ENCODE measurements at places on chromosomes 16 and 17.

DNA sequence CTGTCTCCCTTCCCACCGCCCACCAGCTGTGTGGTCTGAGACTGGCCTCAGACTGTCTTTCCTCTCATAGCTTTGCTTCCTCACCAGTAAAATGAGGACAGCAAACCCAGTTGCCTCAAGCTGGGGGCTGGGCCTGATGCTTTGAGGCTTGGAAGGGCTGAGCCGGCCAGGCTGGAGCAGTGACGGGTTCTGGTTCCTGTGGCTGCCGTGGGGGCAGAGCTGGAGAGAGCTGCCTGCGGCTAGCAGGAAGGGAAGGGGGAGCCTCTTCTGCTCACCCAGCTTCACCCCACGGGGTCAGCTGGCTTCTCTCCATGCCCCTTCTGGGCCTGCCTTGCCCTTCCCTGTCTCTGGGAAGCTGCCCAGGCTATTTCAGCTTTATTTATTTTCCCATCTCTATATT is 23.7 kb downstream of the LASP1 start:
- no peak for DNase-seq

GRCh38 chr17:11406716-11407115 is 165.7 kb downstream of the SHISA6 start:
- no peak for DNase-seq

GRCh38 chr16:71895679-71896365 is 491 bp downstream of the IST1 start:
- DNase-seq, result no peak

DNA sequence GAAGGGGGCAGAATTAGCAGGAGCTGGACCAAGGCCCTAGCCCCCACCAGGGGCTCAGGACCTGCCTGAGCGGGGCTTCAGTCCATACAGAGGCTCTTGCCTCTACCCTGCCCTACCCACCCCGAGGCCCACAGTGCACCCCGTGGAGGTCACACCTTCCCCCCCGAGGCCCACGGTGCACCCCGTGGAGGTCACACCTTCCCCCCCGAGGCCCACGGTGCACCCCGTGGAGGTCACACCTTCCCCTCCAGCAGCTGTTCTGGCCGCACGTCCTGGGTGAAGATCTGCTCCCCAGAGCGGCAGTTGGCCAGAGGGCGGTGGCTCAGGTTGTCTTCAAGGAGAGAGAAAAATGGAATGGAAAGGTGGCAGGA is 11.4 kb downstream of the CASKIN2 start:
- DNase-seq, result no peak

DNA sequence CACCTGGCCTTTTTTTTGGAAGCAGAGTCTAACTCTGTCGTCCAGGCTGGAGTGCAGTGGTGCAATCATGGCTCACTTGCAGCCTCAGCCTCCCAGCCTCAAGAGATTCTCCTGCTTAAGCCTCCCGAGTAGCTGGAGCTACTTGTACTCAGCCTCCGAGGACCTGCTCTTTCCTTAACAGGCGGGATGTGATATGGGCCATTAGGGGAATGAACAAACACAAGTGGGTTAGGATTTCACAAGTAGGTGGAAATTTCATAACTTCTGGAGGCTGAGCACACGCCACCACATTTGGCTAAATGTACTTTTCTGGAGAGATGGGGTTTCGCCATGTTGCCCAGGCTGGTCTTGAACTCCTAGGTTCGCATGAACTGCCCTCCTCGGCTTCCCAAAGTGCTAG is 4.1 kb downstream of the PAM16 start:
- no peak for DNase-seq

DNA sequence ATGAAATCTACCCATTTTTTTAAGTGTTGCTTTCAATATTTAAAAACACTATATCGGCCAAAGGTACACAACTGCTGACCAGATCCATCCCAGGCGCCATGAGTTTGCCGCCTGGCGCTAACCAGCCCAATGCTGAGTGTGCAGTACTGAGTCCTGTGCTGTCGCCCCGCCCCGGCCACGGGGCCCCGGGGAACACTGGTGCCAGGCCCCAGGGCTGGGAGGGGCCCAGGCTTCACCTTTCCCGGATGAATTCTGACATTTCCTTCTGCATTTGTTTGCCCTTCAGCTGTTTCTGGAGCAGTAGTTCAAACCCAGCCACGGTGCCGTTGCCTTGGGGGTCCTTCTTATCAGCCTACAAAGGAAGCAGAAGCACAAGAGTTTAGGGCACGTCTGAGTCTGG is 37.8 kb upstream of the RCVRN start:
- no peak for DNase-seq

- DNase-seq, result no peak
Measured at GRCh38 chr16:46748775-46749705, 896 bp upstream of the MYLK3 start.

DNA sequence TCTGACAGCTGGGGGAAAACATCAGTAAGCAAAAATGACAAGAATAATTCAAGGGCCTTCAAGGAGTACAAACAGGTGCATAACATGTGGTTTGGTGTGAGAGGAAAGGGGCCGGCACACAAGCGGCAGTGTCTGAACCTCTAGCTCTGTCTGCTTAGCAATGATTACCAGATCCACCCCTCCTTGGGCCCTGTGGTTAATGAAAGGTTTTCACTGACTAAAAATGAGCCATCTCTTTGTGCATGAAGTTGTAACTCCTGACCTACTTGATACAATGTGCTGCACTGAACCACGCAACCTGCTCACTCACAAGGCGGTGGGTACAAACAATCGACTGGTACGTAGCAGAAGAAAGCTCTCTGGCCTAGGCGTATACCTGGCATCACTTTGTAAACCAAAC is 15.1 kb downstream of the FAM117A start:
- peak; percentile 46 for DNase-seq

- DNase-seq, result no peak
Measured at GRCh38 chr16:56758432-56758831, 28.5 kb downstream of the NUP93 start.

DNA sequence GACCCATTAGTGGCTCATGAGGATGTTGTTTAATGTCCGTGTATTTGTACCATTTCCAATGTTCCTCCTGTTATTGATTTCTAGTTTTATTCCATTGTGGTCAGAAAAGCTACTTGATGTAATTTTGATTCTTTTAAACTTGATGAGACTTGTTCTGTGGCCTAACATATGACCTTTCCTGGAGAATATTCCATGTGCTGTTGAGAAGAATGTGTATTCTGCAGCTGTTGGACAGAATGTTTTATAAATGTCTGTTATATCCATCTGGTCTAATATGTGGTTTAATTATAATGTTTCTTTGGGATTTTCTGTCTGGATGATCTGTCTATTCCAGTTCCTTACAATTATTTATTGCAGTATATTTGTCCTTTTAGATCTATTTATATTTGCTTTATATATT is 2.9 kb upstream of the ABCA10 start:
- DNase-seq, result no peak

- no peak for DNase-seq
Measured at GRCh38 chr17:78719630-78720298, 62.3 kb downstream of the CYTH1 start.

GRCh38 chr17:19787733-19788357 is 39.7 kb upstream of the ALDH3A1 start:
- no peak for DNase-seq

DNA sequence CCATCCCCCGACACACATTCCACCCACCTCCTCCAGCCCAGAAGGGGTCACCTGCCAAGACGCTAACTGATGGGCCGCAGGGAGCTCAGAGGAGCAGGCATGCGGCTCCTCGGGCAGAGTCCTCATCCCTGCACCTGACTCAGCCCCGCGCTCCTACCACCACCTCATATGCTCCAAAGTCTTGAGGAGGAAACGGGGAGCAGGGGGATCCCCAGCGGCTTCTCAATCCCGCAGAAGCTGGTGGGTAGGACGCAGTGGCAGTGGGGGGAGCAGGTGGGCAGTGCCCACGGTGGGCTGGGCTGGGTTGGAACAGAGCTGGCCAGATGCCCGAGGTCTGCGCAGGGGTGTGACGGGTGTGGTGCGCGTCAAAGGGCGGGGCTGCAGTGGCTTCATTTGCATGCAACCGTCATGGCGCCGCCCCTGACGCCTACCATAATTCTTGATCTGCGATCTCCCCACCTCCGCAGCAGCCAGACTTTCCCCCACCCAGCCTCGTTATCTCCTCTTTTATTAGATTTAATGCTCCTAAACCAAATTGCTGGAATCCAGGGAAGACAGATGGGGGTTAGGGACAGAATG is 39.0 kb upstream of the EMP2 start:
- no peak for DNase-seq

DNA sequence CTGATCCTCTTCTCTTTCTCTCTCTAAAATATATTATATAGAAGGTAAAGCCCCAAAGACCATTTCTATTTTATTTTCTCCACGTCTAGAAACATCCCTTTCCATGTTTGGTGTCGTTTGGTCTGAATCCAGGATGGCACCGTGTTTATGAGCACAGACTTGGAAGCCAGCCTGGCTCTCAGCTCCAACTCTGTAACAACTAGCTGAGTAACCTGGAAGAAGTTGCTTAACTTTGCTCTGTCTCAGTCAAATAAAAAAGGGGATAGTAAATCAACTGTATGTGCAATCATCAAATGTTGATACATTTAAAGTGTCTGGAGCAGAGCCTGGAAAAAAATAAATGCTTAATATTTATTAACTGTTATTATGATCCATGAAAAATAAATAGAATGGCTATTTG is 249.8 kb upstream of the MAF start:
- no peak for DNase-seq

- no peak for DNase-seq
Measured at GRCh38 chr16:86608301-86608747, 30.0 kb downstream of the FOXL1 start.

DNA sequence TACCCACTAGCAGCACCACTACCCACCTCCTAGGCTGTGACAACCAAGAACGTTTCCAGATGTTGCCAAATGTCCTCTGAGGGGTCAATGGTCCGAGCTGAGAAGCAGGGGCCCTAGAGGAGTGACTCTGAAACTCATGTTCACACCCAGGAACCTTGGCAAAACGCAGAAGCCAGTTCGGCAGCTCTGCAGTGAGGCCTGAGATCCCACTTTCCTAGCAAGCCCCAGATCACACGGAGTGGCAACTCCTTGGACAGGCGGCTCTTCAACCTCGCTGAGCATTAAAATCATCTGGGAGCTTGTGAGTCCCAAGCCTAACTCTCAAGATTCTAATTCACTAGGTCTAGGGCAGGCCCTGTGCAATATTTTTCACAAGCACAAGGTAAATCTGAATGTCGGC is 17.3 kb downstream of the ELAC2 start:
- DNase-seq, result no peak

DNA sequence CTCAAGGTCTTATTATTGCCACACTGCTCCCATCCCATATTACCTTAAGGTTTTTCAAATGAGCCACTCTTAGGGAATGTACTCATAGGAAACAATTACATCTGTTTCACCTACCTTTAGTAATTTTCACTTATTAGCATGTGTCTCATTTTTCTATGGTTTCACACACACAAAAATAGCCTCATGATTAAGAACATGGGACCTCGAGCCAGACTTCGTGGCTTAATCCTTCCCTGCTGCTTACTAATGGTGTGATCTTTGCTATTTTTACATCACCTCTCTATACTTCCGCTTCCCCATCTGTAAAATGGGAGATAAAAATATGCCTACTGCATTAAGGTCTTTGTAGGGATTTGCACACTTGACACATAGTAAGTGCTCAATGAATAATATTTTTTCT is 38.5 kb downstream of the OTOA start:
- no peak for DNase-seq
